ENCODE measurements at places on chromosomes 12 and 14.

- no peak for DNase-seq
Measured at GRCh38 chr14:42424501-42424900, 817.8 kb downstream of the LRFN5 start.

DNA sequence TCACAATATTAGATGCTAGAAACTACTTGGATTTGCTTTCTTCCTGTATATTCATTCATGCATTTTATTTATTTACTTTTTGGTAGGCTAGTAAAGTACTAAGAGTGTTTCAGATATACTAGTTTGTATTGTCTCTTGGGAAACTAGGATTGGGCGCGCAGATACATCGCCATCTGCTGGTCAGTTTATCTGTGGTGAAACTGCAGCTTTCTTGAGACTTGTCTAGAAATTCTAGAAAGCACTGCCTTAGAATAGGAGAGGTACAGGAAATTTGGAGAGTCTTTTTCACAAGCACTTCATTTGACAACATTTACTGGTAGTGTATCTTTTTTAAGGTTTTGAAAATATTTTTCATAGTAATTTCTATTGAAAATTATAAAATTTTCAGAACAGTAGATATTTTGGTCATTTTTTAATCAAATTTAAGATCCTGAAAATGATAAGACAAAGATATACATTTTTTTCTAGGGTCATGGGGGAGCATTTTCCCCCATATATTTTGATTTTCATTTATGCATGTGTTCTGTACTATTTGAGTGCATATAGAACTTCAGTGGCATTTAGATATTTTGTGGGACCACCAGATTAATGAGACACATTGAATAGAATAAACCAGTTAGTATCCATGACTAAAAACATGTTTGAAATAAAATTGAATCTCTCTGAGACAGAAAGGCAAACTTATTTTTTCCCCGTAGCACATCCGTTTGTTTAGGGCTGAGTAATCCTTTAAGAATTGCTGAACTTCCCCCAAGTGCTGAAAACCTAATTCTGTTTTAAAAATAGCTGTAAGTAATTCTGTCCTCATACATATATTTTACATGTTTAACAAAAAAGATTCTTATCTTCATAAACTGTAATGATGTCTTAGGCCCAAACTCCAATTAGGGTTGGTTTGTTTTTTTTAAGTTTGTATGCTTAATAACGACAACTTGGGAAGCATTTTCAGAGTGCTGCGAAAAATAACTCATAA, 44.5 kb downstream of the SLC38A6 start:
- DNase-seq: peak; percentile 40

DNA sequence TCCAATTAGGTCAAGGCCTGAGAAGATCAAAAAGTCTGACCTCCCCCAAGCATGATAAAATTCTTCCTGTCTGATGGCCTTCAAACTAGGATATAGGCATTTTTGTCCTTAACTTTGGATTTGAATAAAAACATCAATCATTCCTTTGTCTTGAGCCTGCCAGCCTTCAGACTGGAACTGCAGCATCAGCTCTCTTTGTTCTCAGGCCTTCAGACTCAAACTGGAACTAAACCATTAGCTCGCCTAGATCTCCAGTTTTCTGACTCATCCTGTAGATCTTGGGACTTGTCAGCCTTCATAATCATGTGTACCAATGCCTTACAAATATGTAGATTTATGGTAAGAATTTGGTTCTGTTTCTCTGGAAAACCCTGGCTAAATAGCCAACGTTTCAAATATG, 721.7 kb downstream of the GALC start:
- no peak for DNase-seq

DNA sequence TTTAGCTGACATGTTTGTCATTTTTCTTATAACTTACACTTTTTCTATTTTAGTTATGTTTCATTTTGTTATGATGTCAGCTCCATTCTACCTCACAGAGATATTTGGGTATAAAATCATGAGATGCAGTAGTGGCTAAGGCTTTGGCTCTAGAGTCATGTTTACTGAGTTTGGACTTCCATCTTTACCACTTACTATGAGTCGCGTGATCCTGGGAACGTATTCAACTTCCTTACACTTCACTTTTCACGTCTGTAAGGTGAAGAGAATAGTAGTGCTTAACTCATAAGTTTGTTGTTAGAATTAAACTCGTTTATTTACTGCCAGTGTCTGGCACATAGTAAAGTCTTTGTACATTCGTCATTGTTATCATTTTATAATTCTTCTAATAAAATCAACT, 126.3 kb downstream of the ERC1 start:
- DNase-seq: no peak

DNA sequence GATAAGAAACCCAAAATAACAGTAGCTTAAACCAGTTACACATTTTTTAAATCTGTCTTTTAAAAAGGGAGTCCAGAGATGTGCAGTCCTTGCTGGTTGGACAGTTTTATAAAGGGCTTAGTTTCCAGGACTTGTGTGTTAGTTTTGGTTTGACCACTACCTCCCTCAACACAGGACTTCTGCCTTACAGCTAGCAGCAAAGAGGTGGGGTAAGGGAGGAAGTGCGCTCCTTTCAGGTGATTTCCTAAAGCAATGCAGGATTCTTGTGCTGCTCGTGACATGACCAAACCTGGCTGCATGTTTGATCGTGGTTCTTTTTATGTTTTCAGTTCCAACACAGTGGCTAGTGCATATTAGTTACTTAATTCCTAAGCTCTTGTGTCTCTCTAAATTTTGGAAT, 266.2 kb downstream of the TMTC2 start:
- DNase-seq: no peak

All from activated T-cell treated with anti-CD3 and anti-CD28 coated beads for 4 hours (primary cell).